ENCODE measurements at places on chromosomes 12 and 14.

GRCh38 chr14:77260631-77261030, 10.4 kb downstream of the NGB start:
- H3K27ac ChIP-seq, result no peak overlapping the region
- H3K4me3 ChIP-seq, result no peak overlapping the region
- H3K4me1 ChIP-seq, result no peaks in the 10 kb centered on the region
- no peaks in the 10 kb centered on the region for H3K27me3 ChIP-seq

- H3K4me1 ChIP-seq, result peaks cover 27% of the 10 kb centered on the region
- H3K27ac ChIP-seq, result no peak overlapping the region
- no peak for DNase-seq
- H3K4me3 ChIP-seq, result no peak overlapping the region
- peaks cover 1% of the 10 kb centered on the region for H3K36me3 ChIP-seq
These were observed 30.7 kb downstream of the P2RX4 start for GRCh38 chr12:121240484-121241101.

GRCh38 chr14:88804035-88804434, 11.3 kb upstream of the EML5 start:
- H3K4me1 ChIP-seq, result no peaks in the 10 kb centered on the region
- no peak overlapping the region for H3K4me3 ChIP-seq
- no peaks in the 10 kb centered on the region for H3K36me3 ChIP-seq
- H3K27ac ChIP-seq, result no peak overlapping the region
- no peaks in the 10 kb centered on the region for H3K27me3 ChIP-seq
- no peak for DNase-seq

DNA sequence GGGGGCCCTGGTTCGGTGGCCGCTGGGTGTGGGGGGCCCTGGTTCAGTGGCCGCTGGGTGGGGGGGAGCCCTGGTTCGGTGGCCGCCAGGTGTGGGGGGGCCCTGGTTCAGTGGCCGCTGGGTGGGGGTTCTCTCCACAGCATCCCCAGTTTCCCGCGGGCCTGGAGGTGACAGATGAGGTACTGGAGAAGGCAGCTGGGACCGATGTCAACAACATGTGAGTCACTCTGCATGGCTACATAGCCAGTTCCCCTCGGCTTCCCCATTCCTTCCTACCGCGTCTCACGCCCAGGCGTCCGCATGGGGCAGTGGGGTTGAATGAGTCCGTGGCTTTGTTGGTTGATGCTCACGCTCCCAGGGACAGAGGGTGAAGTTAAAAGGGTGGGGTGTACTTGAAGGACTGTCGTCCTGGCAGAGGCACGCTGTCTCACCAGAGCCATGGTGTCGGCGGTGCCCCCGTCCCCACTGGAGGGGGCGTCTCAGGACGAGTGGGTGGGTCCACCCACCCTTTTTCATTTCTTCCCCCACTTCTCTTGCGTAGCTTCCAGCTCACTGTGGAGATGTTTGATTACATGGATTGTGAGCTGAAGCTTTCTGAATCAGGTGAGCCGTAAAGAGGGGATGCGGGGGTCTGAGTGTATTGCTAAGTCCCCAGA, 15.6 kb downstream of the HIP1R start:
- no peak overlapping the region for H3K4me3 ChIP-seq
- no peaks in the 10 kb centered on the region for H3K27me3 ChIP-seq
- peaks cover 9% of the 10 kb centered on the region for H3K4me1 ChIP-seq
- DNase-seq, result no peak
- H3K27ac ChIP-seq, result no peak overlapping the region
- H3K36me3 ChIP-seq, result peaks cover 7% of the 10 kb centered on the region

- H3K36me3 ChIP-seq, result no peaks in the 10 kb centered on the region
- H3K4me3 ChIP-seq, result no peak overlapping the region
- H3K4me1 ChIP-seq, result peaks cover 9% of the 10 kb centered on the region
- DNase-seq, result no peak
- H3K27ac ChIP-seq, result no peak overlapping the region
These were observed 5.7 kb upstream of the GPR65 start for GRCh38 chr14:87999277-87999676.

- DNase-seq, result peak; percentile 64
- no peak overlapping the region for H3K4me3 ChIP-seq
- H3K4me1 ChIP-seq, result no peaks in the 10 kb centered on the region
- no peak overlapping the region for H3K27ac ChIP-seq
These were observed 38.2 kb upstream of the STAB2 start for GRCh38 chr12:103548622-103549601.

- H3K4me1 ChIP-seq, result peaks cover 52% of the 10 kb centered on the region
- H3K27ac ChIP-seq, result no peak overlapping the region
- H3K36me3 ChIP-seq, result no peaks in the 10 kb centered on the region
- H3K27me3 ChIP-seq, result no peaks in the 10 kb centered on the region
These were observed 1.8 kb downstream of the USP15 start for GRCh38 chr12:62261876-62262517.

GRCh38 chr12:25806271-25806670, 152.2 kb upstream of the RASSF8 start:
- H3K4me1 ChIP-seq, result no peaks in the 10 kb centered on the region
- DNase-seq, result no peak
- no peak overlapping the region for H3K4me3 ChIP-seq
- H3K27ac ChIP-seq, result no peak overlapping the region

DNA sequence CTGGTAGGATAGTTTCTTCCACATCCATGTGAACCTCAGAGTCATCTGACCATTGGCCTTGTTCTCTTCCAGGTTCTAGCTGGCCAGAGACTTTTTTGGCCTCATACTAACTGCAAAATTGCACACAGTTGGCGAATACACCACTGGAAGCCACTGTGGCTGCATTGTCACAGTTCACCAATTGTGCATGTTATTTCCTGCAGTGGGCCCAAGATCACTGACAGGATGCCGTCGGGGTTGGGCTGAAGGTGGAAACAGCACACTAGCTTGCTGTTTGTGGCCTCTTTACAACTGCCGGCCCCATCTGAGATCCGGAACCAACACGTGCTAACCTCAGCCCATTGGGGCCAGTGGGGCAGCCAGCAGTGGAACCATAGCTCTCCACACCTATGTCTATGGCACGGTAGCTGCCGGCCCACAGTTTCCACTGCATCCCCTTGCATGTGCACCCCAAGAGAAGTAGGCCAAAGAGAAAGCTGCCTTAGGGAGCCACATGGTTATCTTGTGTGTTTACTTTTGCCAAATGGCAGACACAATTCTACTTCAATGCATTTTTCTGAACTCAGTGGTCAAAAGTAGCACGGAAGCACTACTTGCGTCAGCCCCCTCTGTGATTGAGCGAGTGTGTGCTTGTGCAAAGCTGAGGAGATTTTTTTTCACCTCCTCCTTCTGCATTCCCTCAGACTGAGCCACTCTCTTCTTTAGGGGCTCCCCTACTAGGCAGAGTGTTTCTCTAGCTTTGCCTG, 464.0 kb downstream of the RAD51B start:
- no peak overlapping the region for H3K27ac ChIP-seq
- H3K27me3 ChIP-seq, result no peaks in the 10 kb centered on the region
- no peak overlapping the region for H3K4me3 ChIP-seq
- H3K36me3 ChIP-seq, result no peaks in the 10 kb centered on the region
- peaks cover 8% of the 10 kb centered on the region for H3K4me1 ChIP-seq
- DNase-seq, result no peak

DNA sequence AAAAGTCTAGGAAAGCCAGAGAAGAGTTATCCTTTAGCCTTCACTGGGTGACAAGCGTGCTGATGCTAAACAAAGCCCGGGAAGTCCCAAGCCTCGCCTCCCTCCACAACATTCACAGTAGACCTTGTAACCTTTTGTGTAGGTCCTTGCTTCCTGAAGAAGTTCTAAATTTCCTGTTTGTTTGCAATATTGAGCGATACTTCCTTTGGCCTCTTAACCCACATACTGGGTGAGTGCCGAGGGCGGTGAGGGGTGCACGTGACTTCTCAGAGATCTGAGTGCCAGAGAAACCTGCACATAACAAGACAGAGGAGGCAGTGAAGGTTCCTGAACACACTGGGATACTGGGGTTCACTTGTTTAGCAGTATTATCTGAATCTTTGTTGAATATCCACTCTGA, 134.3 kb downstream of the PLXNC1 start:
- no peaks in the 10 kb centered on the region for H3K27me3 ChIP-seq
- H3K4me1 ChIP-seq, result no peaks in the 10 kb centered on the region
- no peaks in the 10 kb centered on the region for H3K36me3 ChIP-seq
- H3K27ac ChIP-seq, result no peak overlapping the region
- DNase-seq, result no peak
- H3K4me3 ChIP-seq, result no peak overlapping the region

- no peaks in the 10 kb centered on the region for H3K36me3 ChIP-seq
- no peak overlapping the region for H3K4me3 ChIP-seq
- DNase-seq, result no peak
- no peaks in the 10 kb centered on the region for H3K27me3 ChIP-seq
- no peak overlapping the region for H3K27ac ChIP-seq
These were observed 519.3 kb downstream of the MED13L start for GRCh38 chr12:115758183-115758582.

- no peaks in the 10 kb centered on the region for H3K36me3 ChIP-seq
- H3K4me1 ChIP-seq, result no peaks in the 10 kb centered on the region
- no peak for DNase-seq
- H3K27me3 ChIP-seq, result no peaks in the 10 kb centered on the region
These were observed 115.4 kb downstream of the DUSP6 start for GRCh38 chr12:89236748-89237383.

DNA sequence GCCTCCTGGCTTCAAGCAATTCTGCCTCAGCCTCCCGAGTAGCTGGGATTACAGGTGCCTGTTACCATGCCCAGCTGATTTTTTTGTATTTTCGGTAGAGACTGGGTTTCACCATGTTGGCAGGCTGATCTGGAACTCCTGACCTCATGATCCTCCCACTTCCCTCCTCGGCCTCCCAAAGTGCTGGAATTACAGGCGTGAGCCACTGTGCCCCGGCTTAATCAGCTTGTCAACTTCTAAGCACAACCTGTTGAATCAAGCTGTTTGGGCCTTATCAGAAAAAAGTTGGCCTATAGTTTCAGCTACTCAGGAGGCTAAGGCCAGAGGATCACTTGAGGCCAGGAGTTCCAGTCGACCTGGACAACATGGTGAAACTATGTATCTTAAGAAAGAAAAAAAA, 7.9 kb downstream of the MARK3 start:
- peaks cover 87% of the 10 kb centered on the region for H3K4me1 ChIP-seq
- H3K27me3 ChIP-seq, result no peaks in the 10 kb centered on the region
- H3K36me3 ChIP-seq, result no peaks in the 10 kb centered on the region

DNA sequence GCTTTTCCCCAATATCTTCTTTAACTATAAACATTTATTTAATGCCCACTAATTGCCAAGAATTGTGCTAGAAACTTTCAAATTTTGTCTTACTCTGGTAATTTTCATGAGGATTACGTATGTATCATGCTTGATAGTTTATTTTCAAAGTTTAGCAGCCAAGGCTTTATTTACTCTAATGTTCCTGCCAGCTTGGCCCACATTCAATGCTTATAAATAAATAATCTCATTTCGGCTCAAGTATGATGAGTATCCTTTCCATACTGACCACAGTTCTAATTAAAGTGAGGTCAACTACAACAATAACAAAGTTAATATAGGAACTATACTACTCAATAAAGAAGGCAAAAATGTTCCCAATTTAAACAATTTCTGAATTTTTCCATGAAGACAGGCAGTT, 259.2 kb downstream of the MED13L start:
- peak; percentile 30 for DNase-seq
- peaks cover 21% of the 10 kb centered on the region for H3K4me1 ChIP-seq
- no peaks in the 10 kb centered on the region for H3K36me3 ChIP-seq
- no peak overlapping the region for H3K27ac ChIP-seq

- no peaks in the 10 kb centered on the region for H3K27me3 ChIP-seq
- no peak overlapping the region for H3K27ac ChIP-seq
- no peak overlapping the region for H3K4me3 ChIP-seq
- no peak for DNase-seq
- H3K4me1 ChIP-seq, result peaks cover 5% of the 10 kb centered on the region
These were observed 91.8 kb upstream of the TMEM260 start for GRCh38 chr14:56487761-56488160.

DNA sequence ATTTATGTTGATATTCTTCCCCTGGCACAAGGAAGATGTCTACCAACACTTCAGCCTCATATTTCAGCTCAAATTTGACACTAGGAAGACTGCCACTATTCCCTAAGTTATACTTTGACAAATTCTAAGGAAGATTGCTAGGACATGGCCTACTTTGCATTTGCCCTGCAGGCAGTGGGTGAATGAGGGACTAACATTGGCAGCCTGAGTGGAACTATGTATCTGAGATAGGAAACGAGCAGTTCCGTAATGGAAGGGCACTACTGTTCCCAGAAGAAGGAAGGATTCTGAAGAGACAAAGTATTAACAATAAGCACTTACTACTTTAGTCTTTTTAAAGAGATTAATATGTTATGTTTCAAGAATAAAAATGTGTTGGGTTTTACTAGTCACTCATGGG, 115.1 kb downstream of the SLC16A7 start:
- H3K4me3 ChIP-seq, result no peak overlapping the region
- no peak overlapping the region for H3K27ac ChIP-seq
- peaks cover 18% of the 10 kb centered on the region for H3K4me1 ChIP-seq
- no peak for DNase-seq
- H3K36me3 ChIP-seq, result no peaks in the 10 kb centered on the region
- H3K27me3 ChIP-seq, result no peaks in the 10 kb centered on the region

GRCh38 chr14:67515386-67516079, 17.6 kb upstream of the PLEKHH1 start:
- H3K36me3 ChIP-seq, result no peaks in the 10 kb centered on the region
- no peak overlapping the region for H3K4me3 ChIP-seq
- DNase-seq, result peak; percentile 20
- no peaks in the 10 kb centered on the region for H3K27me3 ChIP-seq

DNA sequence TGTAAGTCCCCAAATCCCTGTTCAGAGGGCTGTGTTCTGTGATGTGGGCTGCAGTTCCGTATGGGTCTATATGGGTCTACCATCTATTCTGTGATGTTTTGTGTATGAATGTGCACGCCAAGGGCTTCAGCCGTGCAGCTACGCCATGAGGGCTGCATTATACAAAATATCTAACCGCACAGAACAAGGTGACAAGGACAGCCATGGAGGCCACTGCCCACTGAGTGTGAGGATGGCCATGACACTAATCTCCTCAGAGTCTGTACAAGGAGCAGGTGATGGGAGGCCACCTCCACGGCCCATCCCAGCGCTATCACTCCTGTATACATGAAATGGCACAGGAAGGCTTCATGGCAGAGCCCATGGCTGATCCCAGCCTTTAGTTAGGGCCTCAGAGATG, 102.0 kb downstream of the DICER1 start:
- H3K36me3 ChIP-seq, result no peaks in the 10 kb centered on the region
- H3K4me1 ChIP-seq, result no peaks in the 10 kb centered on the region
- no peaks in the 10 kb centered on the region for H3K27me3 ChIP-seq
- no peak for DNase-seq
- H3K4me3 ChIP-seq, result no peak overlapping the region
- no peak overlapping the region for H3K27ac ChIP-seq

- no peaks in the 10 kb centered on the region for H3K36me3 ChIP-seq
- no peak for DNase-seq
- no peak overlapping the region for H3K4me3 ChIP-seq
- no peaks in the 10 kb centered on the region for H3K27me3 ChIP-seq
- H3K4me1 ChIP-seq, result peaks cover 5% of the 10 kb centered on the region
These were observed 170.6 kb downstream of the OTOGL start for GRCh38 chr12:80269803-80270552.

DNA sequence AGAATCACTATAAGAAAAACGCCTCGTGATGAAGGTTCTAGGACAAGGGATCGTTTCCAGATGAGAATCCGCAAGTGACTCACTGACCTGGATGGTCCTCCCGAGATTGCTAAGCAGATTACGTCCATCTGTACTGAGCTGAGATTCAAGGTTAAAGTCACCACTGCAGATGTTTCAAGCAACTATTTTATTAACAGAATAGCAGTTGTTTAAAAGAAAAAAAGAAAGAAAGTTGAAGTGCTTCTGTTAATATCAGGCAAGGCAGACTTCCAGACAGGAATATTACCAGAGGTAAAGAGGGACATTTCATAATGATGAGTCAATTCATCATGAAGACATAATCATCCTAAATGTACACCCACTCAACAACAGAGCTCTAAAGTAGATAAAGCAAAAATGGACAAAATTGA, 17.9 kb downstream of the PXN start:
- peaks cover 24% of the 10 kb centered on the region for H3K4me1 ChIP-seq
- no peak overlapping the region for H3K27ac ChIP-seq
- no peak overlapping the region for H3K4me3 ChIP-seq
